Astrocyte of the spinal cord (primary cell): ENCODE measurements at places on chromosomes 7 and 10.

GRCh38 chr10:61992671-61993668, 91.5 kb downstream of the ARID5B start:
- DNase-seq = peak; percentile 90

- DNase-seq = no peak
Measured at GRCh38 chr10:31789555-31789954, 139.1 kb downstream of the ARHGAP12 start.

GRCh38 chr7:63031838-63032436, 966.7 kb upstream of the ZNF722 start:
- DNase-seq = no peak

- peak; percentile 50 for DNase-seq
Measured at GRCh38 chr10:52818019-52818418, 45.4 kb upstream of the MBL2 start.

GRCh38 chr7:40199076-40199802, 64.4 kb downstream of the SUGCT start:
- DNase-seq = peak; percentile 81

GRCh38 chr10:91164520-91165065, 55.9 kb upstream of the PCGF5 start:
- peak; percentile 22 for DNase-seq

- no peak for DNase-seq
Measured at GRCh38 chr7:112942981-112943380, 143.6 kb downstream of the GPR85 start.

DNA sequence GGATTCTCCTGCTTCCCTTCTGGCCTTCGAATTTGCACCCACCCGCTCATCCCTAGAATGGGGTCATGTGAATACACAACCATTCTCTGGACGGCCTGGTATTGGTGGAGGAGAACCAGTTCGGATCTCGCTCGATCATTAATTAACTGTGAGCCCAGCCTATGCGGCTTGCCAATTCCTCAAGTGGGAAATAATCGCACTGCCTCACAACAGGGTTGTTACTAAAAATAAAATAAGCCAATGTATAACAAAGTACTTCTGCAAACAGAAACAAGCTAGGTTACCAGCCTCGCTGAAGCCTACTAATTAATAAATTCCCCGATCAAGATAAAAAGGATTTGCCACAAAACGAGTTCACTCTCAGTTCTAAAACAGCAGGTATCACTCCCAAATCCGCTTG, 16.2 kb downstream of the CTBP2 start:
- DNase-seq = no peak

DNA sequence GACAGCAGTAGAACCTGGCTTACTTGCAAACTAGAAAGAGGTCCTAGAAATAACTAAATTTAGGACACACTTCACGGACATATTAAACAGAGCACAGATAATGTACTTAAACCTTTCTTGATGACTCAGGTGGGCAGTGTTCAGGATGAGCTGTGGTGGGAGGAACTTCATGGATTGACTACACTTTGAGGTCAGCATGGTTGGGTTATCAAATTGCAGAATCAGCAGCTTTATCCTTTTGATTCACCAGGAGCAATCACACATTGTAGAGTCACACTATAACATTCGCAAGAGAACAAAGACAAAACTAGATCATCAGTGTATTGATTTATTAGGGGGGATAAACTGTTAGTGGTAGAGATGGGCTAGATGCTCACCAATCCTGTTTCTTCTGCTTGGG, 38.6 kb upstream of the AGK start:
- DNase-seq = no peak

GRCh38 chr10:4590807-4591206, 235.2 kb upstream of the AKR1E2 start:
- no peak for DNase-seq

DNA sequence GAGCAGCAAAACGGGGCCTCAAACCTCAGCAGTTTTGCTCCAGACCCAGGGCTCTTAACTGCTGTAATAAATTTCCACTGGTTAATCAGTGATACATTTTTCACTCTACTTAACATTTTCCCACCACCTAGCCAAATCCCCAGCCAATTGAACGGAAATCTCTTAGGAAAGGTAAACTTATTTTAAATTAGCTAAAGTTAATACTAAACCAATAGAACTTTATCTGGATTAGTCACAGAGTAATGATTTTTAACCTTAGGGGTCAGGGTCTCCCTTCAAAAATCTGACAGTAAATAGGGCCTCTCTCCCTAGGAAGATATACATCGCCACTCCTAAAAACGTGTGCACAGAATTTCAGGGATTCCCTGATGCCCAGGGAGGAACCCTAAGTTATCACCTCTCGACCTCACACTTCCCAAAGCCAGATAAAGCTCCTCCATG, 87.4 kb upstream of the KMT2E start:
- DNase-seq = no peak

DNA sequence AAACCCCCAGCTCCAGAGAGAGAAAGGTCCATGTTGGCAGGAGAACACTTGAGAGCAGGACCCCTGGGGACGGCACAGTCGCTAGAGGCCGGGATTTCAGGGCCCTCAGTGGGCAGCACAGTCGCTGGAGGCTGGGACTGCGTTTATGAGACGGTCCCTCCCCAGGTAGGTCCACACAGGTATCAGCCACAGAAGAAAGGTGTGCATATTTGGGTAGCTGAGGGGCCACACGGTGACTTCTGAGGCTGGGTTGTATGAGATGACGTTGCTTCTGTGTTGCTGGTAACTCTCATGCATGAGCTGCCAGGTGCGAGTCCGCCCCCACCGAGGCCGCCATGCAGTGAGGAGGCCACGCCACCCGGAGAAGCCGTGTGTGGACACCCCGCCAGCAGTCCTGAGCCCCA, 56.9 kb upstream of the PPP2R2D start:
- DNase-seq = no peak

- no peak for DNase-seq
Measured at GRCh38 chr10:51000976-51001375, 73.3 kb upstream of the PRKG1 start.

DNA sequence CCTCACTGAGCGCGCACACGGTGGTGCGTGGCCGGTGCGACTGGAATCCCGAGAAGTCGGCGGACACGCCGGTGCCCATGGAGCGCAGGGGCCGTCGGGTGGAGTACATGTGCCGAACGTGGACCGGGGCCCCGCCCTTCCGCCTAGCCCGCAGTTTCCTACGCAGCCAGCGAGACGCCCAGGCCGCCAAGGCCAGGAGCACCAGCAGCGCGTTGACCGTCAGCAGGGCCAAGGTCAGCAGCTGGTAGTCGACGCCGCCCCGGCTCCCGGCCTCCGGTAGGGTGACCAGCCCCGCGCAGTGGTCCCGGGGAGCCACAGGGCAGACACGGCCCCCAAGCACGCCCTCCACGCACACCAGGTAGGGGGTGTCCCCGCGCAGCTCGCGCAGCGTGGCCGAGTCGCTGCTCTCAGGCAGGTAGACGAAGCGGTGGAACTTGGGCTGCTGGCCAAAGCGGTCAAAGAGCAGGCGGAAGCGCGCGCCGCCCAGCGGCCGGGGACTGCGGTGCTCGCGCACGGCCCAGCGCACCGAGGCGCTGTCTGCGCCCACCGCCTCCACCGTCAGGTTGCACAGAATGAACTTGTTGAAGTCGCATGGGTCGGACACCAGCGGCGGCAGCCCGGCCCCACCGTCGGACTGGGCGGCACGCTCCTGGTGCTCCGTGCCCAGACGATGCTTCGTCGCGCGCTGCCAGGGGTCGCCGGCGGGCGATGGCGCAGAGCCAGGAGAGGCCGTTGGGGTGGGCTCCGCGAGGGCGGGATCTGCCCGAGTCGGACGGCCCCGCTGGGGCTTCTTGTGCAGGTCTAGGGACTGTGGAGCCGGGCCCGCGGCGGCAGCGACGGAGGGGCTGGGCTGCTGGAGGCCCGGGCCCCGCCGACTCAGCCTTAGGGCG, 2.2 kb downstream of the TRIL start:
- peak; percentile 14 for DNase-seq

DNA sequence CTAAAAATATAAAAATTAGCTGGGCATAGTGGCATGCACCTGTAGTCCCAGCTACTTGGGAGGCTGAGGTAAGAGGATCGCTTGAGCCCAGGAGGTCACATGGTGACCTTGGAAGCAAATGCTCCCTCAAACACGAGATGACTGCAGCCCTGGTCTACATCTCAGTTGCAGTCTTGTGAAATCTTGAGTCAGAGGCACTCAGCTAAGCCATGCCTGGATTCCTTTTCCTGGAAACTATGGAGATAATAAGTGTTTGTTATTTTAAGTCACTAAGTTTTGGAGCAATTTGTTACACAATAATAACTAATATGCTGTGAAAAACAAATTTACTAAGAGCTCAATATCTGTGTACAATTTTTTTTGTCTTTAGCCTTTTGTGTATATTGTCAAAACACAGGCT, 284.3 kb upstream of the KAT6B start:
- DNase-seq = peak; percentile 37

GRCh38 chr10:29623797-29624196, 11.0 kb downstream of the SVIL start:
- DNase-seq = no peak

- no peak for DNase-seq
Measured at GRCh38 chr10:130440494-130440893, 304.3 kb downstream of the GLRX3 start.

DNA sequence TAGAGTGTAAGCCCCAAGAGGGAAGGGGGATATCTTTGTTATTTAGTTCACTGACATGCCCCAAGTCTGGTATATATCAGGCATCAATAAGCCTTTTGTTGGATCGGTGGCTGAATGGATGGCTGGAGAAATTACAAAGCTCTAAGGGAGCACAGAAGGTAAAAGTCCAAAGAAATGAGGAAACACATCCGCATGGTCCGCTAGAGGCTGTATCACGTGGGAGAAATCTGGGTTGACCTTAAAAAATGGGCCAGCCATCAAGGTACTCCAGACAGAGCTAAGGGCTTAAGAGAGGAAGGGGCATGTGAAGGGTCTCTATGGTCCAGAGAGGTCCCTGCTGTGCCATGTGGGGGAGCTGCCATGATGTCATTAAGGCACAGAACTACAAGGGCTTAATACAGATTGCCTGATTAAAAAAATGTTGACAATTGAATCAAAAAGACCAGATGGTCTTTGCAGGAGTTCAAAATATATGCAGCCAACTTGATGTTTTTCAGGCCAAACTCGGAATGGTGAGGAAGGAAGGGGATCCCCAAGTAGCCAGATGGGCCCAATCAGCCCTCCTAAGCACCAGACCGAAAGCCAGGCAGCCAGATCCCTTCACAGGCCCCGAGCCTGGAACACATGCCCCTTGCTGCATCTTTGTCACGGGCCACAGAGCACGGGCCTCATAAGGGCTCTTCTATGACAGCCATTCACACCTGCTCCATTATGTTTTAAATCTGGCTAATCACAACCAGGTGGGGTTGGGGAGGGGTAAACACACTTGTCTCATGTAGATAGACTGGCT, 31.9 kb downstream of the SCRN1 start:
- no peak for DNase-seq

GRCh38 chr10:48576501-48576900, 28.4 kb downstream of the ARHGAP22 start:
- no peak for DNase-seq

DNA sequence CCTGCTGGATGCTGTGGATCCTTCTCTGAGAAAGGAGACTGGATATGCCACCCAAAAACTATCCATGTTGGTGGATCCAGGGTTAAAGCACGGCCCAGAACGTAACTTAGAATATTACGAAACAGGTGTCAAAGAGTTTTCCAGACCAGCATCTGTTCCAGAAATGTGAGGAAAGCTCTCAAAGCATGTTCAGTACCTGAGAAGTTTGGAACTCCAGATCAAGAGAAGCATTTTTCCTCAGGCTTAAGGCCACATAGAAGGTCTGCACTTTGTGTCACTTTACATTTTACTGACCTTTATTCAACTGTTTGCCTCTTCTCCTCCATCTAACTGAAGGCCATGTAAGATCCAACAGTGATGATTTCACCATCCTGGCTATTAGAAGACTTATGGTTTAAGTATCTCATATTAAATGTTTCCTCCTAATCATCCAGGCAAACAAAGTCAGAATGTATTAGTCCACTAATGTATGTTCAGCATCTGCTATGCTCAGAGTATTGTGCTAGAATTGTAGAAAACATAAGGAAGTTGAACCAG, 340.7 kb upstream of the LRGUK start:
- DNase-seq = no peak

GRCh38 chr7:83610649-83611304, 38.2 kb downstream of the SEMA3E start:
- no peak for DNase-seq

DNA sequence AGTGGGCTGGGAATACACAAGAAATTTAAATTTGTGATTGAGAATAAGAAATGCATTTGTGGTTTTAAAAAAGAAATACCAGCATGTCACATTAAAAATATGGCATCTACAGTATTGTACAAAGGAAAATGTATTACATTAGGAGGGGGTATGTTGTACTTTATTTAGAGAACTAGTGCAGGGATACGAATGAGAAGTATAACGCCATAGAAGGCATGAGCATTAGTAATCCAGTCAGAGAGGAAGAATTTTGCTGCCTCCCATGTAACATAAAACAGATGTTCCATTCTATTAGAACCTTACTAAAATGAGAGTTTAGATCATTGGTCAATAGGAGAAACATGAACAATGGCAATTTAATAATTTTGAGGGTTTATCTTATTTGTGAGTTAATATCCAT, 182.2 kb downstream of the ADK start:
- peak; percentile 70 for DNase-seq

DNA sequence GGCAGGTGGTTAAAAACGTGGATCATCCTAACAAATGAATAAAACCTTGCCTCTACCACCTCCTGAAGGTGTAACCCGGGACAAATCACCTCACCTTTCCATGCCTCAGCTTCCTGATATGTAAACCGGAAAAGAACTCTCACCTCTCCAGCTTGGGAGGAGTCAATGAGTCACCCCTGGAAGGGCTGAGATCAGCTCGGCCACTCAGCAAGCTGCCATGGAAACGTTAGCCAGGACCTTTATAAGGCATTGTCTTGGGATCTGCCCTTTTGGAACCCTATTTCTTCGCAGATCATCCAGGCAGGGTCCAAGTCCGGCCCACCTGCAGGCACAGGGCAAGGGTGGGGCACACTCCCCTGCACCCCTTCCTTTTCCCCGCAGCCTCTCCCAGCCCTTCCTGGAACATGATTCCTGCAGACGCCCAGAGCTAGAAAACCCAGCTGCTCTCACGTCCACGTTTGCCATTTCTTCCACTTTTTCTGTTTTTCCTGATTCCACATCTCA, 81.6 kb upstream of the PFKP start:
- peak; percentile 29 for DNase-seq

- DNase-seq = no peak
Measured at GRCh38 chr7:29359482-29360093, 165.0 kb downstream of the CHN2 start.

- no peak for DNase-seq
Measured at GRCh38 chr7:149254181-149254858, 7.7 kb upstream of the ZNF783 start.

- DNase-seq = no peak
Measured at GRCh38 chr7:44083796-44084195, 1.5 kb upstream of the POLM start.

DNA sequence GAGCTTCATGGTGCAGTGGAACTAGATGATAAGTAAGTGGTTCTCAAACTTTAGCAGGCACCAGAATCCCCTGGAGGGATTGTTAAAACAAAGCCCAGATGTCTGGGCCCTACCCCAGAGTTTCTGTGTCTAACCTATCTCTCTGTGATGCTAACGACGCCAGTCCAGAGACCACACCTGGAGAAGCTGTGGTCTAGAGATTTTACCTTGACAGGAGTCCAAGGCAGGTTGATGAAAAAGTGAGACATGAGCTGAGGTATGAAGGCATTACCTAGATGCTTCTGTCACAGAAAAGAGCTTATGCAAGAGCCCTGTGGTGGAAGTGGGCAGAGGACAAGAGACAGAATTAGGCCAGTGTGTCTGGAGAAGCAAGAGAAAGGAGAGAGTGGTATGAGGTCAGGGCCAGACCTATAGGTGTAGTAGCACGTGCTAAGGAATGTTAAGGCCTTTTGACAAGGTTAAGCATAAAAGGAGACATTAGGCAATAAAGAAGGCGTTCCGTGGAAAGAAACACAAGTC, 184.3 kb upstream of the TCF7L2 start:
- no peak for DNase-seq
